ENCODE measurements at places on chromosomes 1 and 21. TPM values are rescaled to one million over a fixed set of nuclear protein-coding genes. Genes with fewer than 3 reads are reported as not detected.

DNA sequence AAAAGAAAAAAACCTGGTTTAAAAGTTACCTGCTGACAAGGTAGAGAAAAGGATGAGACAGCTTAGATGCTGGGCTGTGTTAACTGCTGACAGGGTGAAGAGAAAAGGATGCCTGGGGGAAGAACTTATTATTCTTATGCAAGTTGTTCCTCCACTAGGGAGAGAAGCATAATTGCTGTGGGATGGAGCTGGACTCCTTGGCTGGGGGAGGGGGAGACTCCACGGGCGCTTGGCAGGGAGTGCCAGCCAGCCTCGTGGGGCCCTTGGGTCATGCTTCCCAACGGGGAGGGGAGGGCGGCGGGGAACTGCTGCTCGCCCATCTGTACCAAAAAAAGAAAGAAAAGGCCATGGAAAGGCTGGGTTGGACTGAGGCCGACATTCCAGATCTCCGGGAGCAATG, 47.2 kb downstream of the SYCP1 start:
- DNase-seq = no peak

DNA sequence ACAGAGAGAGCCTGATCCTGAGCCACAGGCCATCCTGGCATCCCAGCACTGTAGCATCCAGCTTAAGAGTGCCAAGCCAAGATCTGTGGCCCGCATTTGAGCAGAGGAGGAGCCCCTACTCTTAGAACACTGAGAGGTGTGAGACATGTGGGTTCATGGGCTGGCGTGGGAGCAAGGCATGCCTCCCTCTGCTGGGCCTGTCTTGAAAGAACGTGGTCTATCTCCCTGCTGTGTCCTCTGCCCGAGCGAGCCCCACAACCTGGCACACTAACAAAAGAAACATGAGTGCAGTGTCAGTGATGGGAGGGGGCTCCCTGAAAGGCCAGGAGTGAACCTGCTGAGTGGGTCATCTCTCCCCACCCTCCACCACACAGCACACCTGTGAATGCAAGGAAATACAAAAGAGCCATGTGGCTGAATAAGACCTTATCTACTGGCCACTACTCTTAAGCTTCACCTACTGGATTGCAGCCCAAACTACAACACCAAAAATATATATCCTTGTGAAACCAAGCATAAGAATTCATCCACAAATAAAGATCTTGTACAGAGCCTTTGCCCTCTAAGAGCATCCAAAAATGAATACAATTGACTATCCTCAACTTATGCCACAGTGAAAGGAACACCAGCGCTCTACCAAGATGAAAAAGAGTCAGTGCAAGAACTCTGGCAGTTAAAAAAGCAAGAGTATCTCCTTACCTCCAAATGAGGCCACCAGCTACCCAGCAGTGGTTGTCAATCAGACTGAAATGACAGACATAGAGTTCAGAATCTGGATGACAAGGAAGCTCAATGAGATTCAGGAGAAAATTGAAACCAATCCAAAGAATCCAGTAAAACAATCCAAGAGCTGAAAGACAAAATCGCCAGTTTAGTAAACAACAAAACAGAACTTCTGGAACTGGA, 259.4 kb upstream of the DAB1 start:
- DNase-seq = no peak

GRCh38 chr1:205441318-205441633, 14.6 kb downstream of the BLACAT1 start:
- no peak for DNase-seq

GRCh38 chr21:37868446-37869295, 47.6 kb downstream of the KCNJ6 start:
- no peak for DNase-seq

Gene LAMB3
- 22.7 TPM for total RNA-seq

GRCh38 chr21:34570313-34570712, 44.6 kb downstream of the RCAN1 start:
- DNase-seq = no peak

DNA sequence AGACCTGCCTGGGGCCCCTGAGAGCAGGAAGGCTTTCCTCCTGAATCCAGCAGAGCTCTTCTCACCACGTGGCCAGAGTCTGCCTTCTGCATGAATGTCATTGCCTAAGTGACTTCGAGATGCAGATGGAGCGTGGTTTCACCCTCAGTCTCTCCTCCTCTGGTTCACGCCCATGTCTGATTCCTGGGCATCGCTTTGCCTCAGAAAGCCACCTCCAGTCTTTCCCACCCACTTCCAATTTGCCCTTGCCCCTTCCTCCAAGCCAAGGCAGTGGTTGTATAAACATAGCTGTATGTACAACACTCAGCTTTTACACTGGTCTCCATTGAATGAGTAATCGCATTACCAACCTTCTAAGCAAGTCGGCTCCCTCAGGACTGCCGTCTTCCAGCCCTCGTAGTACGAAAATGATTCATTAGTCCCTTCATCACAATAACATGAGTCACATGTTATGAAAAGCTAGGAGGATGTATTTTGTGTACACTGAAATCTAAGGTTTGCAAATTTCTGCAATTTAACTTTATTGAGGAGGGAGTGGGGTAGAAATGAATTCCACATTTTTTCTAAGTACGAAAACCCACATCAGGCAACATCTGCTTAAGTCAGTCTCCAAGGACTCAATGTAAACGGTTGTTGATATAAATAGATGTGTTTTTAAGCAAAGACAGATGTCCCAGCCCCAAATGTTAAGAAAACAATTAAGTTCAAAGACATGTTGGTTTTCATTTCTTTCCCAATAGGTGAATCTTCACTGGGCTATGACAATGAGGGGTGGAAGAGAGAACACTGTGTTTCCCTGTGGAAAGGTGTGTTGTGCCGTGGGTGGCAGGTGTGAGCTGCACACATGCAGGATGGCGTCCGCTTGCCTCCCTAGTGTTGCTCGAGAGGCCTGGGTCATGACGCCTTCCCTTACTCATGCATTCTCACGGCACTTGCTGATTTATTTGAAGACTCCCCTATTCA, 32.3 kb upstream of the ETS2 start:
- DNase-seq = peak; percentile 94

DNA sequence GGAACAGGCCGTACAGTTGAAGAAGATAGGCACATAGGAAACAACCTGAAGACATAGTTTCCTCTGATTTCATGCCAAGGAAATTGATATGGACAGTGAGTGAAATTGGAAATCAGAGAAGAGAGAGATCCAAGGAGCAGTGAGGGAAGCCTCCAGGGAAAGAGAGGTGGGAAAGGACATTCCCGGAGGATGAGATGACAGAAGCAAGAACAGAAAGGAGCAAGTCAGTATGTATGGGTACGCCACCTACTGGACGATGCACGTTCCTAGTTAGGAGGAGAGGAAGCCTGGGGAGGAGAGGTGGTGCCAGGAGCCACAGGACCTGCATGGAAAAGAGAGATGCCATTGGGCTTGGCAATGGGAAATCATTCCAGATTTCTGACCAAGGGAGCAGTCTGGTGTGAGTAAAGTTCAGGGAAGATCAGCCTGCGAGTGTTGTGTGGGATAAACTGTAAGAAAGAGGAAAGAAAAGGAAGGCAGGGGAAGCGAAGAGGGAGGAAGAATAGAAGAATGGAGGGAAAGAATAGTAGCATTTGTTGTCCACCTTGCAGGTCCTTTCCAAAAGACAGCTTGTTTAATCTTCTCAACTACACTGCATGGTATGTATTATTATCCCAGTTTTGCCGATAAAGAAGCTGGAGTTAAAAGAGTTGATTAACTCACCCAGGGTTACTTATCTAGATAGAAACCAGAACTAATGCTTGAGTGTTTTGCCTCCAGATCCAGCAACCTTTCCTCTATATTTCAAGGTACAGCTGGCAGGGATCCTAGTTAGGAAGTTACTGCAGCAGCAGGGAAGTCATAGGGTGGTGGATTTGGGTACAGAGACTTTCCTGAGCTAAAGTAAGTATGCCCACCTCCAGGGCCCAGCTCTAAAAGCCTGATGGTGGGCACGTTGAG, 27.4 kb downstream of the C1orf116 start:
- DNase-seq = no peak

GRCh38 chr1:37602750-37603694, 7.3 kb upstream of the GNL2 start:
- DNase-seq = no peak

GRCh38 chr1:232306269-232306961, 323.5 kb downstream of the SIPA1L2 start:
- no peak for DNase-seq

- no peak for DNase-seq
Observed at GRCh38 chr1:43329995-43330751, 7.4 kb upstream of the MPL start.

DNA sequence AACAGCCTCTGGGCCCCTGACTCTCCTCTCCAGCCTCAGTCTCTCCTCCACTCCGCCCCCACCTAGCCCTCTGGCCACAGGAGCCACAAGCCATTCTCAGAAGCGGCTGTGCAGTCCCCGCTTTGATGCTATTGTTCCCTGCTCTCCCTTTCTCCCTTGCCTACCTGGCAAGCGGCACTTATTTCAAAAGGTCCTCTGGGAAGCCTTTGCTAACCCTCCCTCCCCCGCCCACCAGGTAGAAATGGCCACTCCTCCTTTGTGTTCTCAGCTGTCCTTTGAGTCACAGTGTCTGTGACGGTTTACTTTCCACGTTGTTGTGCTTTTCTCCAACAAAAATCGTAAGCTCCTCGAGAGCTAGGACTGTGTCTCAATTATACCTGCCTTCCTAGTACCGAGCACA, 338.4 kb upstream of the PROX1 start:
- DNase-seq = no peak

- no peak for DNase-seq
Observed at GRCh38 chr21:36472377-36472776, 7.5 kb downstream of the CLDN14 start.

Gene KIF26B
- 5.8 TPM for total RNA-seq

DNA sequence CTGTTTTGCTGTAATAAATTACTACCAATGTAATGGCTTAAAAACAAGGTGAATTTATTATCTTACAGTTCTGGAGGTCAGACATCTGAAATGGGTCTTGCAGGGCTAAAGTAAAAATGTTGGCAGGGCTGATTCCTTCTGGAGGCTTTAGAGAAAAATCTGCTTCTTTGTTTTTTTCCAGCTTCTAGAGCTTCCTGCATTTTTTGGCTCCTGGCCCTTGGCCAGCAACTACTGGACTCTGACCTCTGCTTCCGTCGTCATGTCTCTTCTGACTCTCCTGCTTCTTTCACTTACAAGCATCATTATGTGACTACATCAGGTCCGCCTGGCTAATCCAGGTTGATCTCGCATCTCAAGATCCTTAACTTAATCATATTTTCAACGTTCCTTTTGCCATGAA, 350.9 kb downstream of the S1PR1 start:
- no peak for DNase-seq

- DNase-seq = no peak
Observed at GRCh38 chr21:21406921-21407320, 408.7 kb downstream of the NCAM2 start.

Gene HSD17B7
- total RNA-seq = 11.9 TPM

Data from skin of body (tissue), 3 donors.